ENCODE measurements at places on chromosomes 7 and 10.
A peak's percentile ranks its signal among the peaks of the same experiment; 100 is the strongest.

GRCh38 chr7:46613116-46613515 is 692.0 kb upstream of the IGFBP3 start:
- no peak for DNase-seq

DNA sequence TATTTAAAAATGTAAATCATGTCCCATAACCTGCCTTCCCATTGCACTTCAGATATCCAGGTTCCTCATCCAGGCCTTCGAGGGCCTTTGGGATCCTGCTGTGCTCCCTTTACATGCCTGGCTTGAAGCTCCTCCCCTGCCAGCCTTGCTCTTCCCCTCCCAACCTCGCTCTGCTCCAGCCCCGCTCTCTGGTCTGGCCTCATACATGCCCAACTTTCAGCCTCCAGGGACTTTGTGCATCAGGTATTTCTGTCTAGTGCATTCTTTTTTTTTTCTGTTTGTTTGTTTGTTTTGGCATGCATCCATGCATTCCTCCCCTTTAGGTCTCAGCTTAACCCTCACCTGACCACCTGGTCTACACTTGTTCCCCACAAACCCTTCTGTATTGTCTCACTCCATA is 160.3 kb downstream of the SNX10 start:
- peak; percentile 89 for DNase-seq

- no peak for DNase-seq
Observed at GRCh38 chr7:76044375-76044865, 3.4 kb downstream of the STYXL1 start.

- no peak for DNase-seq
Observed at GRCh38 chr7:36192053-36192824, 39.2 kb downstream of the EEPD1 start.

- no peak for DNase-seq
Observed at GRCh38 chr7:142626420-142627035, 122.7 kb upstream of the PRSS1 start.

DNA sequence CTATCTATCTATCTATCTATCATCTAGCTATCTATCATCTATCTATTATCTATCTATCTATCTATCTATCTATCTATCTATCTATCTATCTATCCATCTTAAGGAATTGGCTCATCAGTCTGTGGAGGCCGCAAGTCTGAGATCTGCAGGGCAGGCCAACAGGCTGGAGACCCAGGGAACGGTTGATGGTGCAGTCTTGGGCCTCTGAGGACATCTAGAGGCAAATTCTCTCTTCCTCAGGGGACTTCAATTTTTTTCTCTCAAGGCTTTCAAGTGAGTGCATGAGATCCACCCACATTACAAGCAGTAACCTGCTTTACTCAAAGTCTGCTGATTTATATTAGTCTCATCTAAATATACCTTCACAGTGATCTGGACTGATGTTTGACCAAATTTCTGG is 197.0 kb downstream of the GLRX3 start:
- no peak for DNase-seq

DNA sequence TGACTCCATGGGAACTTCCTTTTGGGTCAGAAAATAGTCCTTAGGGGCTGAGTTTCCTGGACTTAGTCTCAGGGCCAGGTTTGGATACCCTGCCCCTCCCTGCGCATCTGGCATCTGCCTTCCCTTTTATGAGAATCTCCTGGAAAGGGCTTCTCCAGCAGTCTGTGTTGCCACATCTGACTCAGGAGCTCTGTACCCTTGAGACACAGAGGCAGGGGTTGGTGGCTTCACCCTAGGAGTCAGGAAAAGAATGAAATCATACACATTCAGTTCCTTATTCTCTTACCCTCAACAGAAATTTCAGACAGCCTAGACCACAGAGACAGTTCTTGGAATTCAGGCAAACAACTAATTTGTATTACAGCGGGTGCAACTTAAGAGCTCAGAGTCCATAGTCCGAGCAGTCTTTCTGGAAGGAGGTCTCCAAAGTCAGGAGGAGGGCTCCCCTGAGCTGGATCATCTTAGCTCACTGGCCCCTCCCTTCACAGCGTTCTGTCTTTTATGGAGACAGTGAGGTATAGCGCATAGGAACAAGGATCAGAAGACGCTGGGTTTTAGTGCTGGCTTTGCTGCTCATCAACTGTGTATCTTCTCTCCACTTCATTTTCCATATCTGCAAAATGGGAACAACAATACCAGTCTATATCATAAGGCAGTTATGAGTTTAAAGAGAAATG is 3.0 kb upstream of the PLAU start:
- no peak for DNase-seq

DNA sequence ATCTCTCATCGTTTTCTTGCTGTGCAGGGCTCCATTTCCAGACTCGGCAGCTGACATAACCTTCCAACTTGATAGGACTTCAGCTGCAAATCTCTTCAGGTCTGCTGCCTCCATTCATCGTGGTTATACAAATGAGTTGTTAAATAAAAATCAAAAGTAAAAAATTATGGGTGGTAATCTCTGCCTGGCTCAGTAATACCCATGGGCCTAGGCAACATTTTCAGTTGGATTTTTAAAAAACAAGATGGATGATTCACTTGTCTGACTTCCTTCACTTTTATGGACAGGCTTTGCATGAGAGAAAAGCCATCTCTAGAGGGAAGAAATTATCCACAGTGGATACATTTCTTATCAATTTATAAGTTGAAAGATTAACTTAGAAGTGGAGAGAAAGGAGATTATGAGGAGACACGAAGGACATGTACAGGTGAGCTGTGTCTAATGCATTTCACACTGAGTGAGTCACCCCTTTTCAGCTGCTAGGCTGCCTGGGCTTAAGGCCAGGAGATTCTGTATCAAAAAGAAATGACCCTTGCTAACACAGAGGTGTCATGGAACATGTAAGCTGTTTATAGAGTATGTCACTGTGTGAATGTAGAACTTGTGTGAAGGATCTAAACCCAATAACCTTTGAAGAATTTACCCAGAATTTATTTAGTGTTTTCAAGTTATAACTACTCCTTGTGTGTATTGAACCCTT is 495.1 kb downstream of the AUTS2 start:
- peak; percentile 69 for DNase-seq

- DNase-seq: peak; percentile 8
Observed at GRCh38 chr10:944034-944831, 12.7 kb upstream of the LARP4B start.

- peak; percentile 87 for DNase-seq
Observed at GRCh38 chr7:74104702-74105101, 21.1 kb downstream of the LIMK1 start.

- no peak for DNase-seq
Observed at GRCh38 chr7:155896531-155897263, 84.4 kb upstream of the SHH start.

GRCh38 chr7:126993626-126994213 is 259.0 kb downstream of the GRM8 start:
- no peak for DNase-seq

GRCh38 chr7:137667633-137668387 is 179.0 kb downstream of the DGKI start:
- no peak for DNase-seq
